ENCODE measurements at places on chromosomes 7 and 10. TPM values are rescaled to one million over a fixed set of nuclear protein-coding genes. Genes with fewer than 3 reads are reported as not detected.

Gene ANKIB1
- 26.6 TPM for total RNA-seq

GRCh38 chr10:9342885-9343570 lies 1288.5 kb downstream of the GATA3 start:
- no peaks in the 10 kb centered on the region for H3K4me1 ChIP-seq
- no peak overlapping the region for H3K4me3 ChIP-seq
- H3K36me3 ChIP-seq: no peaks in the 10 kb centered on the region
- peak; percentile 33 for DNase-seq

Gene AKR1D1
- 37.0 TPM for total RNA-seq

Gene SUGCT
- 23.6 TPM for total RNA-seq

Gene UBN2
- 8.0 TPM for total RNA-seq

Gene METTL27
- 2.0 TPM for total RNA-seq

Gene TWIST1
- not detected for total RNA-seq

- no peaks in the 10 kb centered on the region for H3K4me1 ChIP-seq
- no peaks in the 10 kb centered on the region for H3K36me3 ChIP-seq
- no peak for DNase-seq
- H3K27ac ChIP-seq: no peak overlapping the region
- peaks cover 2% of the 10 kb centered on the region for H3K27me3 ChIP-seq
Observed at GRCh38 chr10:49299816-49300139, 808 bp downstream of the C10orf71 start.

DNA sequence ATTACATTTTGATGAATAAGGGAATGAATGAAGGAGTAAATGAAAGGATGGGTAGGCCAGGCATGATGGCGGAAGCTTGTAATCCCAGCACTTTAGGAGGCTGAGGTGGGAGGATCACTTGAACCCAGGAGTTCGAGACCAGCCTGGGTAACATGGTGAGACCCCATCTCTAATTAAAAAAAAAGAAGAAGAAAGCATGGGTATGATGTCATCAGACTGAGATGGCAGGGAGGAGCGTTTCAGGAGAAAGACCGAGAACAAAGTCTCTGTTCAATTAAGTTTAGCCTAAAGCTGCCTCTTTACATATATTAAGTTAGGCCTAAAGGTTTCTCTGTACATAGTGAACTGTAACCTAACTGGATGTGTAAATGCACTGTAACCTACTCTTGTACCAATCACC lies 42.2 kb upstream of the SMNDC1 start:
- no peak for DNase-seq
- H3K4me1 ChIP-seq: no peaks in the 10 kb centered on the region
- peaks cover 15% of the 10 kb centered on the region for H3K27me3 ChIP-seq
- no peaks in the 10 kb centered on the region for H3K36me3 ChIP-seq

- H3K27ac ChIP-seq: no peak overlapping the region
- H3K4me3 ChIP-seq: no peak overlapping the region
- H3K36me3 ChIP-seq: no peaks in the 10 kb centered on the region
- DNase-seq: no peak
- no peaks in the 10 kb centered on the region for H3K27me3 ChIP-seq
Observed at GRCh38 chr7:20193242-20193777, 23.9 kb downstream of the MACC1 start.

Gene OR2A25
- total RNA-seq: not detected

DNA sequence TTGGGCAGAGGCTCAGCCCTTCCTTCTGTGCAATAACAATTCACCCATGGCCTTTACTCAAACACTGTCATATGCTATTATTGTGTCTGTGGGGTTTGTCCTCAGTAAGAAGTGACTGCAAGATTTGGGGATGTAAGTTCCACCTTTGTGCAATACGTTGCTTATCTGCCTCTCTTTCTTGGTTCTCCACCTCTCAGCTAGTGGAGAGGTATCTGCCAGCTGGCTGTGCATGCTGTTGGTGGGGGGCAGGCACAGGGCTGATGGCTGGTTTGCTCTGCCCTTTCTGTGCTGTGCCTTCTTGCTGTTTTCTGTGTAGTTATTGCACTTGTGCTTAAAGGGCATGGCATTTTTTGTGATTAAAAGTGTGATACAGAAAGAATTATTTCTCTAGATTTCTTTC lies 36.2 kb downstream of the CNNM1 start:
- no peak for DNase-seq
- peaks cover 24% of the 10 kb centered on the region for H3K4me1 ChIP-seq
- no peak overlapping the region for H3K27ac ChIP-seq
- H3K27me3 ChIP-seq: no peaks in the 10 kb centered on the region
- H3K36me3 ChIP-seq: 0 out of 3 replicates have a peak, but pooled peaks cover 5% of the 10 kb centered on the region

GRCh38 chr7:77985232-77985973 lies 186.8 kb downstream of the PHTF2 start:
- no peak overlapping the region for H3K4me3 ChIP-seq
- no peak for DNase-seq
- H3K27me3 ChIP-seq: 0 out of 3 replicates have a peak, but pooled peaks cover 6% of the 10 kb centered on the region
- no peaks in the 10 kb centered on the region for H3K36me3 ChIP-seq
- no peak overlapping the region for H3K27ac ChIP-seq
- H3K4me1 ChIP-seq: no peaks in the 10 kb centered on the region

DNA sequence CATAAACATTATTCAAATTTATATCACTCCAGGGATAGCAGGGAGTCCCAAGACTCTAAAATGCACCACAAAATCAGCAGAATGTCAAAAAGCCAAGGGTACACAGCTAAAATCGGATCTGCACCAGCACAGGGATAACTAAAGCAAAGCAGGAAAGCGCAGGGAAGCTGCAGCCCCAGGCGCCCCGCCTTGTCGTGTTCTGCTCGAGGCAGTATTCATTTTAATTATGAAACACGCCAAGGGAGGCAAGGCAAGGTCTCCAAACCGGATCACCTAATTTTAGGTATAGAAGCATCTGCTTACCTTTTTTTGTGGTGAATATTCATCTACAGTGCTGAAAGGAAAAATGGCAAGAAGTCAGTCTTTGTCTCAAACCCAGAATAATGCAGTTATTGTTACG lies 199.4 kb downstream of the RAPGEF5 start:
- no peaks in the 10 kb centered on the region for H3K4me1 ChIP-seq
- no peaks in the 10 kb centered on the region for H3K27me3 ChIP-seq
- peaks cover 68% of the 10 kb centered on the region for H3K36me3 ChIP-seq
- H3K4me3 ChIP-seq: no peak overlapping the region
- no peak overlapping the region for H3K27ac ChIP-seq
- DNase-seq: no peak

DNA sequence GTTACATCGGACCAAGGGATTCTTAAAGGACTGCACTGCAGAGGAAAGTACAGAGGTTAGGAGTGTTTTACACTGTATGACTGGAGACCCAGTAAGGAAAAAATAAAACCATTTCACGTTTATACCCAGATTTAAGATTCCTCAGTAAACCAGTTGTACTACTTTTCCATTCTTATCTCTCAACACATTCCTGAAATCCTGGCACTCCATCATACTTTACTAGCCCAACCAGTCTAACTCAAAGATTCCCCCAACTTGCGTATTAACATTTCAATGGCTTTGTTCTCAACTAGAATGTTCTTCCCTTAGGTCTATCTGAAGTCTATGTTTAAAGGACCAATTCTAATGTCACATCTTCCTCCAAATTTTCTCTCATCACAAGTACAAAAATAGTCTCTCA lies 8.0 kb downstream of the CCDC186 start:
- no peak overlapping the region for H3K27ac ChIP-seq
- DNase-seq: no peak
- H3K36me3 ChIP-seq: no peaks in the 10 kb centered on the region
- H3K27me3 ChIP-seq: no peaks in the 10 kb centered on the region
- no peak overlapping the region for H3K4me3 ChIP-seq

Gene CCDC172
- not detected for total RNA-seq

Gene POLR2J3
- 28.0 TPM for total RNA-seq

GRCh38 chr7:37916673-37917660 lies at the start of gene SFRP4:
Gene SFRP4 (minus strand): TSS chr7:37916817. CDS start chr7:37916537, 280 bp downstream.
- H3K4me1 ChIP-seq: peaks cover 45% of the 10 kb centered on the region
- H3K4me3 ChIP-seq: peak within 1 kb of the TSS; percentile 82
- no peaks in the 10 kb centered on the region for H3K36me3 ChIP-seq
- peak; percentile 76 for DNase-seq
- peak within 1 kb of the TSS; percentile 65 for H3K27ac ChIP-seq
- no peaks in the 10 kb centered on the region for H3K27me3 ChIP-seq

Gene INSYN2A
- total RNA-seq: not detected
